ENCODE measurements at places on chromosomes 5 and 9. TPM values are rescaled to one million over a fixed set of nuclear protein-coding genes. Genes with fewer than 3 reads are reported as not detected.

DNA sequence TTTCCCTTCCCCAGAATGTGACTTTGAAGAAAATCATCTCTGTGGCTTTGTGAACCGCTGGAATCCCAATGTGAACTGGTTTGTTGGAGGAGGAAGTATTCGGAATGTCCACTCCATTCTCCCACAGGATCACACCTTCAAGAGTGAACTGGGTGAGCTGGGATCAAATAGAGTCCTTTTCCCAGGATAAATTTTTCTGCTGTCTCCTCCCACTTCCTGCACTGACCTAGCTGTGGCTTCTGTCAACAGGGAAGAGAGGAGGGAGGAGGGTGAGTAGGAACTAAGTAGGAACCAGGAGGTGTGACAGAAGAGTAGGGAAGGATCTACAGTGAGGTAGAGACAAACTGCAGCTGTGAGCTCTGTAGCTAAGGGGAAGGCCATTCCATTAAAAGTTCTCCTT, 69.3 kb downstream of the MAMDC2 start:
- DNase-seq: no peak

DNA sequence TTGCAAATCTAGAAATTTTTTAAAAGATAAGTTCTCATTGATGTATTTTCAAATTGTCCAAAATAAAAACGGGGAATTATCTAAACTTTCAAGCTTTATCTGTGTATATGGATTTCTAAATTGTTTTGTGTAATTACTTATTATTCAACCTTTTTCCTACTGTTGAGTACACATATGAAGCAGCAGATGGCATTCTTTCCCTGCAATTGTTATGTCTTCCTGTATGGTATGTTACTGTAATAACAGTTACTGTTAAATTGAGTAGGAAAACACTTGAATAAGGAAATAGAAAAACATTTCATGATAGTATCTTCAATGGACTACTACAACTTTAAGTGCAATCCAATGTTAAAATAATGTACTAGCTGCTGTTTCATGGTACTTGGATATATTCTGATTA, 124.8 kb downstream of the RANBP17 start:
- no peak for DNase-seq

SLC34A1 gene
- polyA plus RNA-seq: not detected

PCDHB11 gene
- 0.25 TPM for polyA plus RNA-seq

DNA sequence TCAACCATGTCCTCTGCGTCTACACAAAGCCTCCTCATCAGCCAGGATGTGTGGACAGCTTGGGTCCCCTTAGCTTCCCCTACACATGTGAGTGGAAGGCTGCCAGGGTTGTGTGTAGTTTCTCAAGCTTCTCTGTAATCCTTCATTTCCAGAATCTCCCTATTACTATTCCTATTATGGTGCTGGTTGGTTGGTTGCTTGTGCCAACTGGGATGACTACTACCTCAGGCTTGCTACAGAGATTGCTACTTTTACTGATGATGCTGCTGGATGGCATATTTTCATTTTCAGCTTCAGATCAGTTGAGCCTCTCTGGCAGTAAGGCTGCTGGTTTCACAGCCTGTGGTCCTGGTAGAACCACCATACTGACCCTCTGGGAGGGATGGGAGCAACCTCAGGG, 39.9 kb downstream of the ATG10 start:
- DNase-seq: peak; percentile 4

DNA sequence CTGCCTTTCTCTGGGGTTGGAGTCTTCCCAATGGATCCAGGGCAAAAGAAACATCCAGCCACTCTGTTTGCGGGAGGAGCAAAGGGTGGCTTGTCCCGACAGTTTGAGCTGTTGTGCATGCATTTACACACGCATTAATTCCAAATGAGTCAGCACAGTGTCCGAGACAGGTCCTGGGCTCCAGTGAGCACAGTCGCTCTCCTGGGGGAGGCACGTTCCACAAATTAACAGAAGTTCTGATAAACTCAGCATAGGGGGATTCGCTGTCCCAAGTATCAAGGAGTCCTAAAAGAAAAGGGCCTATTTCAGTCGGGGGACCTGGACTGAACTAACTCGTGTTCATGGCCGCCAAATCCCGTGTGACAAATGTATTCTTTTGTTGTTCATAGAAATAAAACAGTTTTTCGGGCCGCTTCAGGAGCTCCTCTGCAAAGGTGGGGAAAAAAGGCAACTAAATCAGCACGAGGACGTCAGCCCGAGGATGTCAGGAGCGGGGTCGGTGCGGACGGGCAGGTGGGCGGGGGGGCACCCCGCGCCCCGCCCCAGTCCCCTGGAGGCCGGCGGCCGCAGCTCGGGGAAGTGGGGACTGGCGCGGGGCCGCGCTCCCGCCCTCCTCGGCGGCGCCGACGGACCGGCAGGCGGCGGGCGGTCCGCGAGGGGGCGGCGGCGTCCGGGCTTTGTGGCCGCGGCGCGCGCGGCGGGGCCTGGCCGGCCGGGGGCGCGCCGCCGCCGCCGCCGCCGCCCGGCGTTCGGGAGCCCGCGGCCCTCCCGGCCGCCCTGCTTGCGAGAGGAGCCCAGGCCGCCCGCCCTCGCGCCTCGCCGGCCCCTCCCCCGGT, at the start of gene MSANTD3:
Gene MSANTD3, plus strand, starts transcription at position 614 of the 836 bp plus-strand sequence. CDS start 14,796 bp downstream, outside the sequence.
- DNase-seq: no peak

ASPN gene
- 1.1 TPM for polyA plus RNA-seq

DNA sequence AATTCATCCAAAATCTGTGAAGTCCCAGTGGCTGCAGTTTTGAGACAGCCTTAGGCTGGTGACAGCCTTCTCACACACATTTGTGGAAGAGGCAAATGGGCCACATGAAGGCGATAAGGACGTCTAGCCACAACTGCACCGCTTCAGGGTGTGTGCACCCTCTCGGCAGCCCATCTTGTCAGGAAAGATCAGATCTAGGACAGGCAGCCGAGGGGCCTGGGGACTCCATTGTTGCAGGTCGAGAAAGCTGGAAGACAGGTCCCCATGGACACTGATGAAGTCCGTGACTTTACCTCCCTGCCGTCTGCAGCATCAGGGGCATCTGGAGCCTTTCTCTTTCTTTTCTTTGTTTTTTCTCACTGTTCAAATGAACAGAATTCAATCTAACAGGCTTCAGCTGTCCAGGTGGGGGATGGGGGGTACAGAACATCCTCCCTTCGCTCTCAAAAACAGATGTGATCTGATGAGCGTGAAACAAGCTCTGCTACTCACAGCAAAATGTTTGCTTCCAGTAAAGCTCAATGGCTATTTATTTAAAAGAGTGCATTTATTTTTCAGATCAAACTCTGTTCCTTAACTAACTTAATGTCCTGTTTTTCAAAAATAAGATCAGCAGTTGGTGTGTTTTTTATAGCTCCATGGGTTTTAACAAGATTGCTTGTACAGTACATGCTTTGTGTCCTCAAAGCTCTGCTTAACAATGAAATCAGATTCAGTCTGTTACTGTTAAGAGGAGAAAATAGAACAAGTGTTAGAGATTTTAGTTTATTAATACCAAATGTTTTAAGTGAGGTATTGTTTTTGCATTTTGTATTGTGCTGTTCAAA, 111.8 kb upstream of the OTULINL start:
- no peak for DNase-seq

PCDHB6 gene
- 0.21 TPM for polyA plus RNA-seq

DNA sequence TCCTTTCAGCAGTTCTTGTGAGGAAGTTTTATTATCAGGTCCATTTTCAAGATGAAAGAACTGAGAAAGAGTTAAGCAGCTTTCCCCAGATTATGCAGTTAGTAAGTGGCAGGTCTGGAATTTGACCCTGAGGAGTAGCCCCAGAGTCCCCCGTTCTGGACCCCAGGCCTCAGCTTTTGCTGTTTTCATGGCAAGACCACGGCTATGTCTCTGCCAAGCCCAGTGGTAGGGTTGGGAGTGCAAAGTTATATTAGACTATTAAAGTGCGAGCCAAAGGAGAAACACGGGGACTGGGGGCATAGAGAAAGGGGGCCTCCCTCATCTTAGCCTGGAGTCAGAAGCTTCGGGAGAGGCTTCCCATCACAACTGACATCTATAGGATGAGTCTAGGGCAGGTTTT, 19.3 kb upstream of the ORM1 start:
- no peak for DNase-seq

GAS1 gene
- polyA plus RNA-seq: 7.6 TPM

DNA sequence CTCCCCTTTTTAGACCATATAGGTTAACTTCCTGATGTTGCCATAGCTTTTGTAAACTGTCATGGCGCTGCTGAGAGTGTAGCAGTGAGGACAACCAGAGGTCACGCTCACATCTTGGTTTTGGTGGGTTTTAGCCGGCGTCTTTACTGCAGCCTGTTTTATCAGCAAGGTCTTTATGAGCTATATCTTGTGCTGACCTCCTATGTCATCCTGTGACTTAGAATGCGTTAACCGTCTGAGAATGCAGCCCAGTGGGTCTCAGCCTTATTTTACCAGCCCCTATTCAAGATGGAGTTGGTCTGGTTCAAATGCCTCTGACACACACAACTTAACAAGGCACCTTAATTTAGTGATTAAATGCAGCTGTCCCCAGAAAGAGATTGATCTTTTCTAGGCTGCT, 23.9 kb upstream of the KDM4C start:
- DNase-seq: no peak

Data from AG04450 (cell line).